Panc1 (cell line): ENCODE measurements at places on chromosomes 16 and 17.

DNA sequence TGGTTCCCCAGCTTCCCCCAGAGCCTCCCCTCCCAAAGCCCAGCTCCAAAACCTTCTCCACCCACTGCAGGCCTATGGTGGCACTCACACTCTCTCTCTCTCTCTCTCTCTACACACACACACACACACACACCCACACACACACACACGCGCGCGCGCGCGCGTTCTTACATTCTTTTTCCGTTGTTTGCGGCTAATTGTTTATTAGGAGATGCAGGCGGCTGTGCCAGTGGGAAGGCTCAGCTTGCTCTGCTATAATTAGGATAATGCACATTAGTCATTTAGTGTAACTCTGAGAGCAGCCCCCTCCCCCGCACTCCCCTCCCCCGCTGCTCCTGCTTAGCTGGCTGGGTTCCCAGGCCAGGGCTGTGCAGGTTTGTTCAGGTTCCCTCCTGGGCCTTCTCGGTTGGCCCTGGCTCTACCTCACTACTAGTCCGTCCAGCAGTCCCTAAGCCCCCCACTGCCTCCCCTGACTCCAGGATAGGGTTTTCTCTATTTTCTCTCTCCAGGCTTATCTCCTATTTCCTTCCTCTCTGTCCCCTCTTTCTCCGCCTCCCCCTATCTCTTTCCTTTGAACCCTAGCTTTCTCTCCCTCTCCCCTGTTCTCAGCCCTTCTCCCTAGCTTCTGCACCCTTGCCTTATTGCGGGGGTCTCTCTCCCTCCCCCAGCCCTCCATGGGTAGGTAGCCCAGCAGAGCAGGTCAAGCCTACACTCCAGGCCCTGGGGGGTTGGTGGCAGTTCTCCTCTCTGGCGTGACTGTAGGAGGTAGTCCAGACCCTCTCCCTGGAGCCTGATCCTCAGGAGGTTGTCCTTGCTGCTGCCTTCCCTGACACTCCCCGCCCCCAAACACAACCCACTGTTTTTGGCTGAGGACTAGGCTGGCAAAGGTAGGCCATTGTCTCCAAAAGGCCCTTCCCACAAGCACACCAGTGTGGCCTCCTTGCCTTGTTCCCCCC, 34.0 kb downstream of the TMEM132E start:
- no peak for DNase-seq

- no peak for DNase-seq
Measured at GRCh38 chr16:8869212-8869987, 594 bp upstream of the CARHSP1 start.

DNA sequence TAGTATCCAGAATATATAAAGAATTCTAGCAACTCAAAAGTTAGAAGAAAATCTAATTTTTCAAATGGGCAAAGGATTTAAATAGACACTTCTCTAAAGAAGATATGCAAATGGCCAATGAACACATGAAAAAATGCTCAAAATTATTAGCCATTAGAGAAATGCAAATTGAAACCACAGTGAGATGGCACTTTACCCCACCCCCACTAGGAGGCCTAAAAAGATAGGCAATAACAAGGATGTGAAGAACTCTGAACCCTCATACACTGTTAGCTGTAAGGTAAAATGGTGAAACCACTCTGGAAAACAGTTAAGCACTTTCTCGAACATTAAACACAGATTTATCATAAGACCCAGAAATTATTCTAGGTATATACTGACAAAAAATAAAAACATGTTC, 71.4 kb upstream of the IRX6 start:
- DNase-seq, result no peak

DNA sequence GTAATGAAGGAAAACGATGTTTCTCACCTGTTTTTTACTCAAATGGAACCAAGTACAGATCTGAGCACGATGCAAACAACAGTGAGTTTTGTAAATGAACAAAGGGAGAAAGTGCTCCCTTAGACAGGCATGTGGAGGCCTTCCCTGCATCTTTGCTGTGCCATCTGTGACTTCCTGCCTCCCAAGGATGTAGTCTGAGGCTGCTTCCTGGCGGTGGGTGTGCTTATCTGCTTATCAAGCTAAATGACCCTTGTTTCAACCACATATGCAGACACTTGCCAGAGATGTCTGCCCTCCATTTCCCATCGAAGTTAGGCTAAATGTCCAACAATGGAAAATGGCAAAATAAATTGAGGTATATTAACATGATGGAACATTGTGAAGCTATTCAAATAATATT, 34.6 kb downstream of the RGS9 start:
- DNase-seq, result no peak

DNA sequence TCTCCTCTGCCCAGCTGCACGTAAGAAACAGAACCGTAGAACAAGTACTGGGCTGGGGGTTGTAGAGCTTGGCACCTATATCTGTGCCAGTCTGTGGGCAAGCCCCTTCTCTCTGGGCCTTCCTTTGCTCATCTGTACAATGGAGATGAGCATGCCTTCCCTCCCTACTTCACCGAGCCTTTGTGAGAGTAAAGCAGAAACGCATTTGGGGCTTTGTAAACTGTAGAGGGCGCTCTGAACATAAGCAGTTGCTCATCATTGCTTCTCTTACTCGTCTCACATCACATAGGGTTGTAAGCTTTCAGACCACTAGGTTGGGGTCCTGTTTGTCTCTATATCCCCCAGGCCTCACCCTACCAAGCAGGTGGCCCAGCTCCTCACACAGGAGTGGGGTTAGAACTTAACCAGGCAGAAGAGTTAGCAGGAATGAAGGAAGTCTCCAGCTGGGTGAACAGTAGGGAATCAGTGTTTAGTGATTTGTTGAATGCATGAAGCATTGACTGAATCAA, 15.1 kb downstream of the SAMD14 start:
- no peak for DNase-seq

DNA sequence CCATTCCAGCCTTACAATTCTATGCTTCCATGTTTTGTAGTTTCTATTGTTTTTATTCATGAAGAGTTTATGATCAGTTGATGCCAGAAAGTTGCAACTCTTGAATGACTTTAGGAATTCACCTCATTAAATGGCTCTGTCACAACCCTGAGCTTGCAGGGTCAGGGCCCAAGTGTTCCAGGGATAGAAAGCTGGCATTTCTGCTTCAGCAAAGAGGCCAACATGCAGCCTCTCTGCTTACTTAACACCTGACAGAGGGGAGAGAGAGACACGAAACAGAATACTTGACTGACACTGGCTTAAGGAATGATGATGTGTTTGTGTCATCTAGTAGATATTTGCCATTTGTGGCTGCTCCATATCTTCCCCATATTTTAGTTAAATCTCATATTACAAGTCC, 328.1 kb downstream of the CA10 start:
- DNase-seq, result no peak

DNA sequence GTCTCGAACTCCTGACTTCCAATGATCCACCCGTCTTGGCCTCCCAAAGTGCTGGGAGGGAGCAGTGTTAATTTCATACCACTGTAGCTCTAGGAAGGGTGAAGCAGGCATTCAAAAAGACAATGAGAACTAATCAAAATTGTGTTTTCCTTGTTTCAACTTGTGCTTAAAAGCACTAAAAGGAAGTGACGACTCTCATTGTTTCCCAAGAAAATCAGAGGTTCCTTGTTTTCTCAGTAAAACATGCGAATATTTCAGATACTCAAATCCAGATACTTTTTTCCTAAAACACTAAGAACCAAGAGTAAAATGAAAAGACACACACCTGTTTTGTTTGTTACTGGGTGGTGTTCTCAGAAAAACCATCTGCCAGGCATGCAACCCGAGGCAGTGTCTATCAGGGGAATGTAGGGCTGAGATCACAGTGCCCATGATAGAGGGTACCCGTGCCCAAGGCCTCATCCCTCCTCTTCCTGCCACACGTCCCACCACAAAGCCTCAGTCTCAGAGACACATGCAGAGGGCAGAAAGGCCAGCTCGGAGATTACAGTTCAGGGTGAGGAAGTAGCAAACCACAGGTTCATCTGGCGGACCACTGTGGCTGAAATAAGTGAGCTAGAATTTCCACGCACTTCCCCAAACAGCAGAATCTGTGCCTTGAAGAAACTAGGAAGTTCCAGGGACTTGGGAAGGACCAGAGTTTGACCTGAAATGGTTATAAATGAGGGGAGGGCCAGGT, 33.7 kb downstream of the GINS3 start:
- no peak for DNase-seq

- no peak for DNase-seq
Measured at GRCh38 chr16:74183601-74184360, 112.8 kb upstream of the PSMD7 start.

DNA sequence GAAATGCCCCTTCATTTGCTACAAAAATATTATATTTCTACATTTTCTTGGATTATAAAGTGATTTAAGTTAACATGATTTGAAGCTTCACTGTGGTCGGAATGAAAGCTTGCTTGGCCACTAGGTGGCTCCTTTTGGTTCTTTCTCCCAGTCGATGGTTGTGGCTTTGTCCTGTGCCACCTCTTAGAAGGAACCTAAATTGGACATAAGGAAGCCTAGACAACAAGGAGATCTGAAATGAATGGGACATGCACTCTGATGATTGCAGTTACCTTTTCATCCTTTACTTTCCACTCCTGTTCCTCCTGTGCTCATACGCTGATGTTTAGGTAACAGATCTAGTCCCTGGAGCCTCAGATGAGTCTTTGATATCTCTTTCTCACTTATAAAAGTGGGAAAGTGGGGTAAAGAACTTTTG, 39.2 kb downstream of the FTO start:
- DNase-seq, result no peak

DNA sequence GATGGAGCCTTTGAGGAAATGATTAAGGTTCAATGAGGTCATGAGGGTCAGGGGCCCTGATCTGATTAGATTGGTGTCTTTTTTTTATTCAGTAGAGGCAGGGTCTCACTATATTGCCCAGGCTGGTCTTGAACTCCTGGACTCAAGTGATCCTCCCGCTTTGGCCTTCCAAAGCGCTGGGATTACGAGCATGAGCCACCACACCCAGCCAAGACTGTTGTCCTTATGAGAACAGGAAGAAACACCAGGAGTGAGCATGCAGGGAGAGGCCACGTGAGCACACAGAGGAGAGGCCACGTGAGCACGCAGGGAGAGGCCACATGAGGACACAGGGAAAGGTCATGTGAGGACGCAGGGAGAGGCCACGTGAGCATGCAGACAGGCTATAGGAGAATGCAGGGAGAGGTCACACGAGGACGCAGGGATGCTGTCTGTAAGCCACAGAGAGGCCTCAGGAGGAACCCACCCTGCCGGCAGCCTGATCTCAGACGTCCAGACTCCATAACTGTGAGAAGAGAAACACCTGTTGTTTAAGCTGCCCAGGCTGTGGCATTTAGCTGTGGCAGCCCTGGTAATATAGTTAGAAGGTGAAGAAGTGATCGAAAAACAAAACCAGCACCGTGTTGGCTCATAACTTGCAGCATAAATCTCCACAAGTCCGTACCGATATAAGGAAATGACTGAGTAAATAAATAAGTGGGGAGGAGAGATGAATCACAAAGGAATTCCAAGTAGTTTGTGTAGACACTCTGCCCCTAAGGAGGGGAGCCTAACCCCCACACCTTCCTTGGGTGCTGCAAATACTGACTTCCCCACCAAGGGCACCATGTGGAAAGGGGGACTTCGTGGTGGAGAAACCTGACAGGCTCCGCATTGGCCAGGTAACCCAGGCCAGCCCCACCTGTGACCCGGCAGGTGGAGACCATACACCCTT, 14.6 kb upstream of the CSNK1D start:
- DNase-seq, result peak; percentile 88

DNA sequence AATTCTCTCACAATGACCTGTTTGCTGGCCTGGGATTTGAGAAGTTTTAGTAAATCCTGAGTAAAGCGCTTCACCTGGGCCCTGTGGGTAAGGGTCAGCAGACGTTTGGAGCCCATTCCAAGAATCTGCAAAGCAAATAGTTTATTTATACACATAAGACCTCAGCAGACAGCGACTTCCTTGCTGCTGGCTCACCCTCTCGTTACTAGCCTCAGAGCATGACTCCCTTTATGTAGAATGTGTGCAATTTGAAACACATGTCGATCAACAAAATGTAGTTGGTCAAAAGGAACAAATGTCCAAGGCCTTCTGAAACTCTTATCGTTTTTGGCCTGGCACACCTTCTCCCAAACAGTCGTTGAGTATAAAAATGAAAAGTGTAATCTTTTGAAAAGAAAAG, 31.3 kb downstream of the MARF1 start:
- DNase-seq, result no peak

- DNase-seq, result no peak
Measured at GRCh38 chr16:84643180-84643583, 5.1 kb upstream of the KLHL36 start.

GRCh38 chr17:80477647-80478478, 1.5 kb upstream of the NPTX1 start:
- DNase-seq, result no peak

DNA sequence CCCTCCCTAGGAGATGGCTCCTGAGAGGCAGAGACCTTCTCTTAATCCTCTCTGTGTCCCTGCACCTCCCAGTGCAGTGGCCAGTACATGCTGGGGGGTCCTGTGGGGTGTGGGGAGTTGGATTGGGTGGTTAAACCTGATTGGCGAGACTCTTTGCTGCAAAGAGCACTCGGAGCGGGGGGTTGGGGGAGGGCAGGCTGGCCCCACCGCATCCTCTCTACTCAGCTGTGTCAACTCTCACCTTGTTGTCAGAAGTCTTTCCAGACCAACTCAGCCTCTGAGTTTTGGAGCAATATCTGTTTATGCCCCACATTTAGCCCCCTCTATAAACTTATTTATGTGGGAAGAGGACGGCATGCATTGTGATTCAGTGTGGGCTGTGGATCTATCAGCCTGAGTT, 40.0 kb downstream of the SMARCE1 start:
- DNase-seq, result no peak

DNA sequence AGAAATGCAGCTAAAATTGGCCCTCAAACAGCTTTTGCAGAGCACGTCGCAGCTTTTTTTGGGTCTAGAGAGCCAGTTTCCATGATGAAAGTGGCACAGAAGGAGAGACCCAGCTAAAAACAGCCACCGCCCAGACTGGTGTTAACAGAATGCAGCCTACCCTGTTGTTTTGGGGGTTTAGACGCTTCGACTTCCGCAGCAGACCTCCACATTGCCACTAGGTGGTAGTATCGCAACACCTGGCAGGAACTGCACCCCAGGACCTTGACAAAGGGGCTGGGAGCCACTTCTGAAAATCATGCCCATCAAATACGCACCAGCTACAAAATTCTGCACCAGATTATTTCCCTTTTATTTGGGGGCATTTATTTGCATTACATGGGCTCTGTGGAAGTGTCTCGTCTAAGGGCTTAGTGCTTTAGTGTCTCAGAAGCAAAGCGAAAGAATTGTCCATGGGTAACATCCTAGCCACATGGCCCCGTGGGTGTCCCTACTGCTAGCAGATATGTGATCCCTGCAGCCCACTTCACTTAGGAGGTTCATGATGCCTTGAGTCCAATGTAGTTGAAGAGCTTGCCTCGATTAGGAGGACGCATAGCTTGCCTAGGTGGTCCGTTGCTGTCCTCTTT, 167.1 kb downstream of the HAPSTR1 start:
- peak; percentile 8 for DNase-seq

- no peak for DNase-seq
Measured at GRCh38 chr17:68794636-68795434, 160.4 kb downstream of the ABCA8 start.
